ENCODE measurements at places on chromosomes 13 and 19. TPM values are rescaled to one million over a fixed set of nuclear protein-coding genes. Genes with fewer than 3 reads are reported as not detected.

Gene PROZ
- total RNA-seq = 0.37 TPM

Gene ZNF568
- total RNA-seq = 3.2 TPM

Gene VSTM2B
- 6.8 TPM for total RNA-seq

Gene SLITRK5
- total RNA-seq = 10.5 TPM

Gene METTL21C
- total RNA-seq = not detected

Gene DNAJC15
- total RNA-seq = 7.8 TPM

Gene ATP1A3
- 176 TPM for total RNA-seq

Gene ZNF132
- 13.2 TPM for total RNA-seq

Gene ZNF793
- total RNA-seq = 17.3 TPM

Gene CERS1
- total RNA-seq = 15.0 TPM

Gene COL4A2
- 63.6 TPM for total RNA-seq

Gene KLC3
- 1.9 TPM for total RNA-seq

Gene NLRP5
- 0.10 TPM for total RNA-seq

Gene JAK3
- 2.8 TPM for total RNA-seq

Gene RAB3D
- total RNA-seq = 6.8 TPM

Gene LILRA1
- total RNA-seq = not detected

Gene LRRC63
- 0.17 TPM for total RNA-seq

Gene CEACAM20
- total RNA-seq = not detected

Gene GNA15
- total RNA-seq = 0.10 TPM

Gene MISP
- 0.13 TPM for total RNA-seq

Gene ETV2
- total RNA-seq = 2.1 TPM

Gene SPIB
- total RNA-seq = 0.13 TPM

Gene MEGF8
- 30.8 TPM for total RNA-seq

Gene PSG3
- not detected for total RNA-seq

Gene HRC
- total RNA-seq = 29.8 TPM

Gene LRP3
- total RNA-seq = 6.0 TPM

Gene PRTN3
- not detected for total RNA-seq

Gene PRR22
- 1.1 TPM for total RNA-seq

Gene RDH8
- 0.37 TPM for total RNA-seq

Gene NPHS1
- 0.54 TPM for total RNA-seq

Gene LENG9
- total RNA-seq = 8.1 TPM

Gene SPACA4
- total RNA-seq = not detected

Gene OR7A5
- 0.18 TPM for total RNA-seq

Gene FFAR3
- not detected for total RNA-seq

Gene DCAF15
- 28.4 TPM for total RNA-seq

Gene ITGBL1
- total RNA-seq = 7.9 TPM

Gene KLK3
- not detected for total RNA-seq

Gene PTH2
- not detected for total RNA-seq

Gene URAD
- not detected for total RNA-seq

Gene SIGLEC6
- not detected for total RNA-seq

Gene MAG
- not detected for total RNA-seq

Gene ACP7
- 0.09 TPM for total RNA-seq

Gene SKA3
- 16.0 TPM for total RNA-seq

Gene ZNF799
- total RNA-seq = 3.1 TPM

Gene PALM
- 50.8 TPM for total RNA-seq

Gene HSD17B14
- 9.1 TPM for total RNA-seq

Gene PSPN
- 1.3 TPM for total RNA-seq

Gene FLT1
- total RNA-seq = 0.24 TPM

Gene ZNF564
- total RNA-seq = 17.9 TPM

Gene AKAP11
- total RNA-seq = 42.3 TPM

Gene KLK8
- not detected for total RNA-seq

Gene SLC1A6
- total RNA-seq = 5.2 TPM

Gene CYP2F1
- total RNA-seq = 4.2 TPM

Gene KLK12
- not detected for total RNA-seq

Gene CDX2
- total RNA-seq = not detected

Gene ANGPTL8
- total RNA-seq = not detected
